AG04449 (cell line): ENCODE measurements at places on chromosomes 12 and 14.

GRCh38 chr12:97022536-97023230, 115.6 kb downstream of the NEDD1 start:
- DNase-seq = no peak

DNA sequence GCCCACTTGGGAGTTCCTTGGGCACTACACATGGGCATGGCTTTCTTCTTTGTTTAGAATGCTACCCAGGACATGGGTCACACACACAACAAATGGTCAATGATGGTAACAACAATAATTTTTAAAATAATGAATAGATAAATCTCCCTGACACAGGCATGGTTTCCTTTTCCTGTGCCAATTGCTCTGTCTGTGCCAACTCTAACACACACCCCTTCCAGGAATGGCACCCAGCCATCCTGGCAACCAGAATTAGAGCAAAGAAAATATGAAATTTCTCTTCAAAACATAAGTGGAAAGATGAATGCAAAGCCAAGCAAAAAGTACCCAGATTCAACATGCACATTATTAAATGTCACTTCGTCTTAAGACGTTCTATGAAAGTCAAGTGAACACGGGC, 104.9 kb upstream of the SOX5 start:
- DNase-seq = no peak

- DNase-seq = no peak
Observed at GRCh38 chr14:48504921-48505320, 829.5 kb upstream of the MDGA2 start.

DNA sequence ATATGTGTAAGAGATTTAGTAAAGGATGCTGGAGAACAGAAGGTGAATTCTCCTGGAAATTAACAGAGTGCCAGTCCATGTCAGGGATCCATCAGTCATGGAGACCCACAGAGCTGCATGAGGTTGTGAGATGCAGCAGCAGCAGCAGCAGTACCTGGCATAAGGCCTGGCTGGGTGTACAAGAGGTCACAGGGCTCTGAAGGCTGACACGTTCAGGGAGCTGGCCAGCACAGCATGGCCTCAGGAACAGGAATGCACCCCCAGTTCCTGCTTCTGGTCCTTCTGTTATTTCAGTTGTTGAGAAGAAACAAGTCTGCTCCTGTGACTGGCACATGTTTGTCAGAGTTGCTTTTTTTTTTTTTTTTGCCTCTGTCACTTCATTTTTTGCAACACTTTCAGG, 210.8 kb downstream of the CNTN1 start:
- DNase-seq = no peak
